ENCODE measurements at places on chromosomes 7 and 10.

- peak; percentile 16 for DNase-seq
These were observed 407.7 kb downstream of the SH2D4B start for GRCh38 chr10:80945264-80945880.

- no peak for DNase-seq
These were observed 3.9 kb upstream of the INPP5A start for GRCh38 chr10:132533571-132534260.

DNA sequence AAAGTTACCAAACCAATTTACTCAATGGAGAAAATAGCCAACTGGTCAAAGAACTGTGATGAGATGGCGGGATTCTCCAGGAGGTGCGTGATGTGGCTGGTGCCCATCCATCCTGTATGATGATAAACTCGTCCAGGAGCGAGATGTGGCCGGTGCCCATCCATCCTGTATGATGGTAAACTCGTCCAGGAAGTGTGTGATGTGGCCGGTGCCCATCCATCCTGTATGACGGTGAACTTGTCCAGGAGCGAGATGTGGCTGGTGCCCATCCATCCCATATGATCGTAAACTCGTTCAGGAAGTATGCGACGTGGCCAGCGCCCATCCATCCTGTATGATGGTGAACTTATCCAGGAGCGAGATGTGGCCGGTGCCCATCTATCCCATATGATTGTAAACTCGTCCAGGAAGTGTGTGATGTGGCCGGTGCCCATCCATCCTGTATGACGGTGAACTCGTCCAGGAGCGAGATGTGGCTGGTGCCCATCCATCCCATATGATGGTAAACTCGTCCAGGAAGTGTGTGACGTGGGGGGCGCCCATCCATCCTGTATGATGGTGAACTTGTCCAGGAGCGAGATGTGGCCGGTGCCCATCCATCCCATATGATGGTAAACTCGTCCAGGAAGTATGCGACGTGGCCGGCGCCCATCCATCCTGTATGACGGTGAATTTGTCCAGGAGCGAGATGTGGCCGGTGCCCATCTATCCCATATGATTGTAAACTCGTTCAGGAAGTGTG is 496.2 kb downstream of the DNAJB6 start:
- DNase-seq: no peak

DNA sequence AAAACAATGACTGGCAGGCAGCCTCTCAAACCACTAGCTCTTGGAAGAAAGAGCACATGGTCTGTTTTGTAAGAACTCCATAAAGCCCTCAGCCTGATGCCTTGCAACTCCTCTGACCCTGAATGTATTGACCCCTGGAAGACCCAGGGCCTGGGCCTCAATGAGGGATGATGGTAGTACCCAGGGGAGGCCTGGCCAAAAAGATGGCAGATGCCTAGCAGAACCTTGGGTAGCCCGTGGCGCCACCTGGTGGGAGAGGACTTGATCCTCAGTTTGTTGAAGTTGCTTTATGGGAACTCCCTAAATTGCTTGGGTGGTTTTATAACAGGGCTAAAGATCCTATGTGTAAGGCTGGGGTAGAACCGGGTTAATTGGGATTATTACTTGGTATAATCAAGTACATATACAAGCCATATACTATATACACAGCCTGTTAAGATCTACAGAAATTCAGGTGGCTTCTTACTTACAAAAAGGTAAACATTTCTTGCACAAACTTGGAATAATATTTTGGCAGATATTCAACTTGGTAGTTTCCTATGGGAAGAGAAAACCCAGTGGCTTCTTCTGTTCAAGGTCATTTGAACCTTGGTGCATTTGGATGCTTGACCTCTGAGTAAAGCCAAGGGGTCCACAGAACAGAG is 95.8 kb upstream of the CACUL1 start:
- DNase-seq: peak; percentile 60

GRCh38 chr10:27822301-27822700 is 76.7 kb upstream of the MKX start:
- no peak for DNase-seq

DNA sequence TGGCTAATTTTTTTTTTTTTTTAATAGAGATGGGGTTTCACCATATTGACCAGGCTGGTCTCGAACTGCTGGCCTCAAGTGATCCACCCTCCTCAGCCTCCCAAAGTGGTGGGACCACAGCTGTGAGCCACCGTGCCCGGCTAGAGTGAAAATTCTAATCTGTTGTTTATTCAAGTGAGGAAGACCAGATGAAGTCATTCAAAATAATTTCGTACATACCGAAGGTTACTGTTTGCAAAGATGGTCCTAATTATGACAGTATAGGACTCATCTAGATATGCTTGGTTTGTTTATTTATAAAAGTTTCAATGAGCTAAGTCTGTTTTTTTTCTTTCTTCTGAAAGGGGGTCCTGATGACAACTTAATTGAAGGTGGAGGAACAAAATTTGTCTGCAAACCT is 376.8 kb downstream of the EXOC4 start:
- DNase-seq: no peak

DNA sequence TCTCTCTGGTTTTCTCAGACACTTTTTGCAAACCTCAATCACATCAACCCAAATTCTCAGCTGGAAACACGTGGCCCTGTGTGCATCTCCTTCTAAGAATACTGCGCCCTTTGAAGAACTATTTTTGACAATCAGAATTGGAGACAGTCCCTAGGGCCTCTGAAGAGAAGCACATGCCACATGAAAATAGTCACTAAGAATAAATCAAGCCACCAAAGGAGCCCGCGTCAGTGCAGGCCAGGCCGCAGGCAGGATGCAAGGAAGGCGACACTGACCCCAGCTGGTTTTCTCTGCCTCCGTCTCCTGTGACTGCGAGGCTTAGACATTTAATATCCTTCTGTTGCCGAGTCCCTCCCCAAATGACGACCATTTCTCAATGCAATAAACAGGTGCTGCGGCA is 88.0 kb upstream of the ADAM12 start:
- no peak for DNase-seq

DNA sequence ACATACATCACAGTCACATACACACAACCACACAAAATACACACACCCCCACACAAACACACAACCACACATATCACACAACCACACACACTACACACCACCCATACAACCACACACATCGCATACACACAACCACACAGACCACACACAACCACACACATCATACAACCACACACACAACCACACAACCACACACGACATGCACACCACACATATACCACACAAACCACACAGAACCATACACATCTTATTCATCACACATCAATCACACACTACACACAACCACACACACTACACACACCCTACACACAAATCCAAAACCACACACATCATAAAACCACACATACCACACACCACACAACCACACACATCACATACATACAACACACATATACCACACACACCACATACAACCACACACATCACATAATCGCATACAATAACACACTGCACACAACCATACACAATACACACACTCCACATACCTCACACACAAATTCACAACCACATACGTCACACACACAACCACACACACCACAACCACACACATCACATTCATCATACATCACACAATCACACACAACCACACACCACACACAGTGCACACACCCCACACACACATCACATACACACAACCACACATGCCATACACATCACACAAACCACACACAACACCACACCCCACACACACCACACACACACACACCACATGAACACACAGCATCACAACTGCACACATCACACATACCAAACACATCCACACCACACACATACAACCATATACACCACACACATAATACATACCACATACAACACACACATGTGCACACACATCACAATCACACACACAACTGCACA is 30.4 kb downstream of the GPRIN2 start:
- DNase-seq: no peak

- peak; percentile 59 for DNase-seq
These were observed 1.0 kb downstream of the SEPHS1 start for GRCh38 chr10:13347043-13347499.

- no peak for DNase-seq
These were observed 83.3 kb upstream of the DNAJC1 start for GRCh38 chr10:22086730-22087401.

GRCh38 chr10:77591238-77591880 is 46.2 kb downstream of the KCNMA1 start:
- DNase-seq: no peak

GRCh38 chr10:86066696-86067095 is 299.9 kb downstream of the GRID1 start:
- no peak for DNase-seq

- no peak for DNase-seq
These were observed 48.2 kb downstream of the DNAJC12 start for GRCh38 chr10:67789769-67790168.

DNA sequence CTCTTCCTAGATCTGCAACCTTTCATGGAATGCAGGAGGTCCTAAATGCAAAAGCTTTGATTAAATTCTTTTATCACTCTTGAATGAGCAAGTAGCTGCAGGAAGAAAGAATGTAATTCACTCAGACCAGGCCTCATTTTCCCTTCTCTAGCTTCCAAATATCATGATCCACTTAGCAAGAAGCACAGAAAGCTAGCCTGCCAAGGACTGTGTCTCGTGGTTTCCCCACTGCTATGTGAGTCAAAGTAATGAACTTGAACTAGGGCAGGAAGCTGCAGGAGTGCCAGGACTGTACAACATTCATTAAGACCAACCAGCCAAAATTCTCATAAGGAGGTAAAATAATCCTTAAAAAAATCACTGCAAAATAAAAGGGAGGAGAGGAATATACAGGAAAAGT is 379.2 kb downstream of the CALN1 start:
- DNase-seq: no peak
